ENCODE measurements at places on chromosomes 6 and 20.

DNA sequence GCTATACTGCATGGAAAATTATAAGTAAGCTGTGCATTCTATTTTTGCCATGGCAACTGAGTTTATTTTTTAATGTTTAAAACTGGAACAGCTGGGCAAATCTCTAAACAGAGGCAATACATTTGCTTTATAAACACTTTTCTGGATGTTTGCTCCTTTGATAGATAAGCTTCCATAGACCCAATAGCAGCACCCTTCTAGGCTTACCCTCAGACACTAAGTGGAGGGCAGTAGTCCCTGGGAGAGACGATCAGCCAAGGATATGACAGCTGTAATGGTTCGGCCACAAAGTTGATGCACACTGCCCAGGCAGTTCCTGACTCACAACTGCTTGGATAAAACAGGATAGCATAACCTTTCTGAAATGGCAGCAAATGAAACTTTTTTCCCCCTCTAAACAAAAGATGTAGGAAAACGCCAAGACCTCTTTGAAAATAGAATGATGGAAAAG lies 8.5 kb upstream of the MRPS10 start:
- no peak for DNase-seq

DNA sequence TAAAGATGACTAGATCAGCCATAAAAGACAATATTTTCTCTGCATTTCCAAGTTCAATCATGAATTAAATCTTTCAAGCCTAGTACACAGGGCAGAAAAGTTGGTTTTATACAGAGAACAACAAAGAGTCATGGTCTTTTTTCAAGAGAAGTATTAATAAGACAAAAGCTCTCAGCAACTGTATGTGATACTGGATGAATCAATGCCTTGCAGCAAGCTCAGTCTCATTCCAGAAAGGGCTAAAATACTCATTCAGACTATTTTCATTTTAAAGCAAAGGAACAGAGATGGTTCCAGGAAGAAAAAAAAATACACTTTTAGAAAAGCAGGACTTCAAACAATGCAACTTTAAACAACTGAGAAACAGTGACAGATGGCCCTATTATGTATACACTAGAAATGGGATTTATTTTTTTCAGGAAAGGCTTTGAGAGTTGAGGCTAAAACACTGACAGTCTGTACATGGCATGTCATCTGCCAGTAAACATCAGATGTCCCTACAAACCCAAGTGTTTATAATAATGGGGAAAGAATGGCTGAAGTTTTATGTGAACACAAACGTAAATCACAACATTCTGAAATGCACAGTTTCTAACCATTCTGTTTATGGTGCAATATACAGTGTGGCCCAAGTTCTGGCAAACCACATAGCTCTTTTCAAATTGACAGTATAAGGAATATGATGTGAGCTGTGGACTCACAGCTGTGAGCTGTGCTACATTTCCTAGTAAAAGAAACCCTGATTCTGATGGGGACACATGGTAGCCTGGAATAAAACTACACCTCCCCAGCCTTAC lies 114.3 kb upstream of the DST start:
- no peak for DNase-seq

GRCh38 chr20:62917720-62918119 lies 8.6 kb downstream of the DIDO1 start:
- no peak for DNase-seq

GRCh38 chr20:17749978-17750721 lies 50.4 kb downstream of the BANF2 start:
- no peak for DNase-seq

DNA sequence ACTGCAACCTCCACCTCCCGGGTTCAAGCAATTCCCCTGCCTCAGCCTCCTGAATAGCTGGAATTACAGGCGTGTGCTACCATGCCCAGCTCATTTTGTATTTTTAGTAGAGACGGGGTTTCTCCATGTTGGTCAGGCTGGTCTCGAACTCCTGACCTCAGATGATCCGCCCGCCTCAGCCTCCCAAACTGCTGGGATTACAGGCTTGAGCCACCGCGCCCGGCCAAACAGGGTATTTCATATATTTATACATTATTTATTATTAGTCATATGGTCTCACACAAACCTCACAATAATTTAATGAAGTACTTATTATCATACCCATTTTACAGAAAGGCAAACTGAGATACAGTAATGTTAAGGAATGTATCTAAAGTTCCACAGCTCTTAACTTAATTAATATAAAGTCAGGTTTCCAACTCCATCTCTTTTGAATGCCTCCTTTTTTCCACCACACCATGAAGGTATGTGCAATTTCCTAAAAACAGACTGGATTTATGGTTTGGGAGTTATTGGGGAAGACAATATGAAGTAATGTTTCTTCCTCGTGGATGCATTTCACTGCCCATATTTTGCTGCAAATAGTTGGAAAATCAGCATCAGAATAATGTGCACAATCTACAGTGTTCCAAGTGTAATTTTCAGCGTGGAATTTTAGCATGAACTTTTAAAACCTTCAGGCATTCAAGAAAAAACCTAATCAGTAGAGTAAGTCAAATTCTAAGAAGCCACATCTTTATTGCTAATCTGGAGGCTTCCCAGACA lies 65.7 kb downstream of the ZMYND8 start:
- no peak for DNase-seq

DNA sequence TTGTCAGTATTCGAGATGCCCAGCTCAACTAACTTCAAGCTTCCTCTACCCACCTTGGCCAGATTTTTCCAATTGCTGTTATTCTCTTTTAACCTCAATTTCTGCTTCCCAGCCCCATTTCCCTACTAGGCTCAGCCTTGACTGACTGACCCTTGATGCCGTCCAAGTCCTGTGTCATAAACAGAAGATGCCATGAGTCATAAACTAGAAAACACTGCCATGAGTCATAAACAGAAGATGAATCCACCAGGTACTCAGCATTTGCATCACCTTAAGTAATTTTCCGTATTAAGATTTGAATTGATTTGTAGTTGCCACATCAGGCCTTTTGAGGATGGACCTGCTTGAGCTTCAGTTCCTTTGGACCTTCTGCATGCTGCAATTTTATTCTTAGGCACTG lies 123.8 kb downstream of the FAM83B start:
- DNase-seq, result no peak

Data from stimulated activated naive CD4-positive, alpha-beta T cell treated with Interleukin-2 at 50 U/mL for 16 hours (primary cell).